ENCODE measurements at places on chromosomes 3 and 15.

GRCh38 chr3:129663930-129664646 lies 57.6 kb upstream of the PLXND1 start:
- DNase-seq, result no peak
- no peaks in the 10 kb centered on the region for H3K27me3 ChIP-seq
- no peaks in the 10 kb centered on the region for H3K4me1 ChIP-seq

- H3K4me3 ChIP-seq, result no peak overlapping the region
- H3K27ac ChIP-seq, result no peak overlapping the region
- no peak for DNase-seq
- H3K4me1 ChIP-seq, result no peaks in the 10 kb centered on the region
- no peaks in the 10 kb centered on the region for H3K36me3 ChIP-seq
- no peaks in the 10 kb centered on the region for H3K27me3 ChIP-seq
Measured at GRCh38 chr3:83941990-83942745, 1016.6 kb upstream of the CADM2 start.

- no peaks in the 10 kb centered on the region for H3K4me1 ChIP-seq
- peaks cover 83% of the 10 kb centered on the region for H3K36me3 ChIP-seq
- H3K4me3 ChIP-seq, result no peak overlapping the region
- DNase-seq, result no peak
- H3K27ac ChIP-seq, result no peak overlapping the region
Measured at GRCh38 chr15:74584779-74585178, 30.9 kb upstream of the CLK3 start.

GRCh38 chr3:70822669-70823068 lies 510.2 kb upstream of the MDFIC2 start:
- no peaks in the 10 kb centered on the region for H3K4me1 ChIP-seq
- no peak for DNase-seq
- H3K27me3 ChIP-seq, result peaks cover 2% of the 10 kb centered on the region
- H3K27ac ChIP-seq, result no peak overlapping the region

- no peak overlapping the region for H3K27ac ChIP-seq
- H3K4me3 ChIP-seq, result no peak overlapping the region
Measured at GRCh38 chr3:108338901-108339545, 42.7 kb downstream of the HHLA2 start.

DNA sequence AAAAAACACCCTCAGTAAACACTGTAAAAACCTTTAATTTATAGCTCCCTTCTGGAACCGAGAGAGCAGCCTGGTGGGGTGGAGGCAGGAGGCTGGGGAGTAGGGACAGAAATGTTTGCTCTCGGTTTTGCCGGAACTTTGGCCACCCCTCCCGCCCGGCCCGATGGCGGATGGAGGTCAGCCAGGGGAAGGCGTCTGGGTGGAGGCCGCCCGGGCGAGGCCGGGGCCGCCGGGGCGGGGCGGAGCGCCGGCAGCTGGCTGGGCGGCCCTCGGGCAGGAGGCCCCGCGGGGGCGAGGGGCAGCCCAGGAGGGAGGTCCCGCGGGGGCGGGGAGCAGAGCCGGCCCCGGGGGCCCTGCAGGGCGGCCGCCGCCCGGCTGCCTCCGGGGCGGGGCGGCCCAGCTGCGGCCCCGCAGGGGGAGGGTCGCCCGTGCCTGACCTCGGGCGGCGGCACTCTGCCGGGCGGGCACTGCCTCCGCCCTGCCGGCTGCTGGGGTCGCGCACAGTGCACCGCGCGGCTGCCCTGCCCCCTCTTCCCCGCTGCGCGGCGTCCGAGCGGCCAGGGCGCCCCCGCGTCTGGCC lies 829 bp upstream of the SKIL start:
- no peak for DNase-seq
- peaks cover 23% of the 10 kb centered on the region for H3K4me1 ChIP-seq
- peak overlapping the region; percentile 39 for H3K27ac ChIP-seq
- H3K36me3 ChIP-seq, result no peaks in the 10 kb centered on the region
- H3K4me3 ChIP-seq, result peak overlapping the region; percentile 66
- H3K27me3 ChIP-seq, result no peaks in the 10 kb centered on the region

- H3K4me1 ChIP-seq, result no peaks in the 10 kb centered on the region
- DNase-seq, result no peak
- no peak overlapping the region for H3K4me3 ChIP-seq
- H3K36me3 ChIP-seq, result no peaks in the 10 kb centered on the region
Measured at GRCh38 chr15:73737535-73737934, 15.6 kb downstream of the INSYN1 start.
